ENCODE measurements at places on chromosomes 7 and 10. TPM values are rescaled to one million over a fixed set of nuclear protein-coding genes. Genes with fewer than 3 reads are reported as not detected.

Gene IGF2BP3
- 0.64 TPM for total RNA-seq

Gene C10orf143
- total RNA-seq: 3.1 TPM

Gene GIGYF1
- 67.6 TPM for total RNA-seq

Gene MICU1
- total RNA-seq: 51.8 TPM

Gene GPR26
- total RNA-seq: not detected

Gene LRRC27
- 12.3 TPM for total RNA-seq

Measured in ovary (tissue), 10 donors.